ENCODE measurements at places on chromosomes 16 and 17. TPM values are rescaled to one million over a fixed set of nuclear protein-coding genes. Genes with fewer than 3 reads are reported as not detected.

Gene GP1BA
- not detected for polyA plus RNA-seq

Gene HS3ST6
- polyA plus RNA-seq = 0.03 TPM

Gene TMC8
- polyA plus RNA-seq = 0.15 TPM

Gene TBC1D3H
- polyA plus RNA-seq = not detected

DNA sequence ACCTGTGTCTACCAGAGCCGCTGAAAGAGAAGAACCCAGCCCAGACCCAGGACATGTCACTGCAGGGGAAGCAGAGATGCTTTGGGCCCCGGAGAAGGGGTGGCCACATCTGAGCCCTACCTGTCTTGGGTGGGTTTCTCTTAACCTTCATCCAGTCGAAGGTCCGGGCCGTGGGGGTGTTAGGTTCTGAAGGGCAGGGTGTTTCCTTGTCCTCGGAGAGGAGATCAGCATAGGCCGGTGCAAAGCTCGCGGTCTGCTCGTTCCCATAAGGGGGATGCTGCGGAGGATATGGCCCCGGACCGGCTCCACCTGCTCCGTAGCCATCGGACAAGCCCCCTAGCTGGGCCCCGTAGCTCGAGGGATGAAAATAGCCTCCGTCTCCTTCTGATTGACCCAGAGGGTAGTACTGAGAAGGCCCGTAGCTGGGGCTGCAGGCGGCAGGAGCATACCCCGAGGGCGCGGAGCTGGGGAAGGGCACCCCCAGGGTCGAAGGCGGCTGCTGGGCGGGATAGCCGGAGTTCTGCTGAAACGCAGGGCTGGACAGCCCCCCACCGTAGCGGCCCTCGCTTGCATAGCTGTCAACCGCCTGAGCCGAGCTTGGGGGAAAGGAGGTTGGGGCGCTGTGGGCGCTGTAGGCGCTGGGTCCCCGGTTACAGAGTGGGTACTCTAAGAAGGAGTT lies 464 bp downstream of the HOXB1 start:
- DNase-seq = no peak

DNA sequence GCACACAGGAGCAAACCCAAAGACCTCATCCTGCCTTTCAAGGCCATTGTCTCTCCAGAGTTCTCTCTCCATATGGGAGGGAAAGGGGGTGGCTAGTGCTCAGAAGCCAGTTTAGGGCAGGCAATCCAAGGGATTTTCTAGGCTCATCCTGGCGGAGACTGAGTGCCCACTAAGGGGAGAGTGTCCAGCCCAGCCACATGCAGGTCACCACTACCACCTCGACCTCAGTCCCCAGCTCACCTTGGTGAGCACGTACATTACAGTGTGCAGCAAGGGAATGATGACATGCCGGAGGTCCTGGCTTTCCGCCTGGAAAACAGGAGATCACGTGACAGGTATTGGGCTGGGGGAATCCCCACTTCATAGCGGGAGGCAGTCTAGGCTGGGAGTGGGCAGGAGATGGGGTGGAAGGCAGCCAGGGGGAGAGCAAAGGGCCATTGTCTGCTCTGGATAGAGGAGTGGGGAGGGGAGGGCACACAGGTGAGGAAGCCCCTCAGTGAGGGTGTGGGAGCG lies 29.9 kb downstream of the PIK3R6 start:
- no peak for DNase-seq

DNA sequence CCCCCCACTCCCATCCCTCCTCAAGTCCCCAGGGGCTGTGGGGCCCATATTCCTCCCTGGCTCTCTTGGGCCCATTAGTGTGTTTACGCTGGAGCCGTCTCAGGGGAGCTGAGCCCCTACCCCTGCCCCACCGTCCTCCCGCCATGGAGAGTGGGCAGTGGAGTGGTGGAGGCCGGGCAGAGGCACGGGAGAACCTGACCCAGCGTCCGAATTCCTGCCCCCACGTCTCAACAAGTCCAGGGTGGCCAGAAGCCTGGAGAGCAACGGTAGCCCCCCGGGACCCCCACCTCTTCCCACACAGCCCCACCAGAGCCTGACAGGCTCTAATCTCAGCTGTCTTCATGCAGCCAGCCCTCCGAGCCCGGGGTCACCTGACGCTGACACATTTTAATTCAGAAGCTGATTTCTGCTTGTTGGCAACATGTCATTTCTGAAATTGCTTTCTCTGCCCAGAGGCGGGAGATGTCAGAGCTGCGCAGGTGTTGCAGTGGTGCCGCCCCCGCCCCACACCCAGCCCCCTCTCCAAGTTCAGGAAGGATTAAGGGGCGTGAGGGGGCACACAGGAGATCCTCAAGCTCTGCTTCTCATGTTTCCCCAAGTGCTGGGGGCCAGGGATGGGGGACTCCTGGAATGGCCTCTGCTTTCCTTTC lies 32.6 kb downstream of the WNT9B start:
- no peak for DNase-seq

DNA sequence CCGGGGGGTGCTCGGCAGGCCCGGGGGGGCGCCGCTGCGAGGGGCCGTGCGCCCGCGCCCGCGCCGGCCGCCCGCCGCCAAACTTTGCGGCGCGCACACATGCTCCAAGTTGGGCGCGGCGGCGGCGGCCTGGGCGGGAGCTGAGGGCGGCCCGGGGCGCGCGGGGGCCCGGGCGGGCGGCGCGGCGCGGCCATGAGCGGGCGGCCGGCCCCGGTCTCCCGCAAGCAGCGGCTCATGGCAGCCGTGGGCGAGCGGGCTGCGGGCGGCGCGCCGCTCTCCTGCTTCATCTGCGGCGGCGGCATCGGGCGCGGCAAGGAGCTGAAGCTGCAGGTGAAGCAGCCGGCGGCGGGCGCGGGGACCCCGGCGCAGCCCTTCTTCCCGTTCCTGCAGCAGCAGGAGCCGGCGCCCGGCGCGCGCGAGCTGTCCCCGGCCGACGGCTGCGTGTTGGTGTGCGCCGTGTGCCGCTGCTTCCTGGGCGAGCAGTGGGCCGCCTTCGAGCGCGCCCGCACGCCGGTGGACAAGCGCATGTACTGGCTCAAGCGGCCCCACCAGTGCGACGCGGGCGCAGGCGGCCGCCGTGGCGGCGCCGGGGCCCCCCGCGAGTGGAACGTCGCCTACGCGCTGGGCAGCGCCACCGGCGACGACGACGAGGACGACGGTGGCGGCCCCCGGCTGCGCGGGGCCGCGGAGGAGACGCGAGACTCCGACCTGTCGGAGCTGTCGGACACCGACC lies 57.2 kb upstream of the CIBAR2 start:
- peak; percentile 70 for DNase-seq

DNA sequence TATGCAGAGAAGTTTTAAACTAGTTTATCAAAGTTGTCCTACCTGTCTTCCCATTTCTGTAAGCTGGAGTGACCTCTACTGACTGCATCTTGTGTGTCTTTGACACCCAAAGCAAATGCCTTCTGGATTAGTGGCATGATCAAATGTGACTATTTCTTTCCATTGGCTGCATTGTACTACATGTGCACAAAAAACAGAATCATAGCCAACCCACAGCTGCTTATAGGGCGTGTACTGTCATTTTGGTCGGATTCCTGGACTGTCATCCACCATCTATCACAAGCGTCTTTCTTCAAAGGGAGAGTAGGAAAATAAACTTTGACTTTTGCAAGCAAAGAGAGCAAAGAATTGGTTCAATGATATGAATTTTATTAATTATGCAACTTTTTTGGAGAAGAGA lies 310.6 kb downstream of the MAP2K6 start:
- DNase-seq = no peak

DNA sequence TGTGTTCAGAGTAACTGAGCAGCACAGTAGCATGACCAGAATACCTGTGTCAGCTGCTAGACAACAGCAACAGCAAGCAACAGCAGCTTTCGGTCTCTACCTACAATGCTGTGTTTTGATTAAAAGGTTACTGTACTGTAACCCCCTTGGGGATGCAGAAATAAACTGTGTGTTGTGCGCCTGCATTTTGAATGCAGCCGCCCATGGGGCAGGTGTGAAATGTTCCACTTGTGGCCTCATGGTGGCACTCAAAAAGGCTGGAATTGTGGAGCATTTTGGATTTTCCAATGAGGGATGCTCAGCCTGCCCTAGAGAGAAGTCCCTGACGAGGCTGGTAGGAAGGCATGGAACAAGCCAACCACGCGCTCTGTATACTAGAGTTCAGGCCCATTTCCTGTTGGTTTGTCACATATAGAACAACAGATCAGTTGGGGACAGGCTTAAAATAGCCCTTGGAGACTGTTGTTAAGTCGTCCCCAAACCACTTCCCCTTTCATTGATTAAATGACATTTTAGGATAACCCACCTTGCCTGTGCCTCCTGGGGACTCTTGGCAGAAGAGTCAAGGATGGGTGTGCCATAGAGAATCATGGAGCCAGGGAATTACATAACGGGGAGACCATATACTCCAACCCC lies 27.1 kb downstream of the SCPEP1 start:
- DNase-seq = no peak

- no peak for DNase-seq
Measured at GRCh38 chr16:200388-200787, 20.1 kb downstream of the HBQ1 start.

DNA sequence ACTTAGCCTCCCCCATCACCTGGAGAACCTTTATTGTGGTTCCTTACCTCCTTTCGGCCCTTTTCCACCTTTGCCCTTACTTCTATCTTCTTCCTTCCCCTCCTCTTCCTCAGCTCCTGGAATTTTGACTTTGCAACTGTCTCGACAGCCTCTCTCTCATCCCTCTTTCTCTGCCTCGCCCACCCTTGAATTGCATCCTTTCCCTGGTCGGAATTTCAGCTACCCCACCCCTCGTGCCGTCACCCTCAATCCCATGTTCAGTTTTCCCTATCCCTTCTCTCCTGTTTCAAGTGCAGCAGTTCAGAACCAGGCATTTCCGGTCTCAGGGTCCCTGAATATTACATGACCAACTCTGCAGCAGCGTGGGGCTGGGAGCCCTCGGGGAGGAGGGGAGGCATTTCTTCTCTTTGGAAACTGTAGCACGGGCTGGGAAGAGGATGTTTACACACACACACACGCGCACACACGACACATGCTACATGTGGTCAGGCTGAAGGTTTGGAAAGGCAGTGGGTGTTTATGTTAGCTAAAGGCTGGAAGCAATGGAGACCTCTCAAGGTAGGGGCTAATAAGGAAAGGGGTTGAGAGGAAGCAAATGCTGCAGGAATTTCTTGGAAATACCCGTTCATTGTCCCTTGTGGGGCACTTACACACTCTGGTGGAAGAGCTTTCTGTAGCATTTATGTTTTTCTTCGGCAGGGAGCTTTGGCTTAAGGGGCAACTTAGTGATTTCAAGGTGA lies 971 bp downstream of the MINK1 start:
- DNase-seq = peak; percentile 44

GRCh38 chr17:6380915-6381438 lies 53.9 kb downstream of the AIPL1 start:
- DNase-seq = no peak

DNA sequence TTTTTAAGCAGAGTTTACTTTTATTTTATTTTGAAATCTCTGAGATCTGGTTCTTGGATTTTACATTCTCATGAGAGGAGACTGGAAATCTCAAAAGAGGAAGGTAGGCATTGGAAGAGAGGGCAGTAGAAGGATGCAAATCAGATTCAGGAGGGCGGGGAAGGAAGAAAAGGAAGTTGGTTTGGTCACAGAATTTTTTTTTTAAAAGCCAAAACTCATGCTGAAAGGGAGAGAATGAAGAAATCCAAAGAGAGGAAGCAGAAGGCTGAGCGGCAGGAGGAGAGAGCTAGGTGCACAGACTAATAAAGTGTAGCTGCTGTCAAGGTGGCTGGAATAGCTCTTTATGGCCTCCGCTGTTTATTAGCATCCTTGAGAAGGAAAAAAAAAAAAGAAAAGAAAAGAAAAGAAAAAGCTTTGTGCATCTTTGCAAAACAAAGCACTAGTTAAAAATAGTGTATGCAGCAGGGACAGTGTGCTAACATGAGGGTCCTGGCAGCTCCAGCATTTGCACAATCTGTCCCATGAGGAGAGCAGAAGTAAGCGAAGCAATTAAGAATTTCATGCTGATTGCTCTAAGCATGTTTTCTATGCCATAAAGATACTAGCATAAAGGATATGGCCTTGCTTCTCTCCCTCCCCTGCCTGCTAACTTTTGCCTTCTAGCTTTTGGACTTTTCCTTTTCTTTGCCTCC lies 194.2 kb downstream of the ZFHX3 start:
- DNase-seq = no peak

DNA sequence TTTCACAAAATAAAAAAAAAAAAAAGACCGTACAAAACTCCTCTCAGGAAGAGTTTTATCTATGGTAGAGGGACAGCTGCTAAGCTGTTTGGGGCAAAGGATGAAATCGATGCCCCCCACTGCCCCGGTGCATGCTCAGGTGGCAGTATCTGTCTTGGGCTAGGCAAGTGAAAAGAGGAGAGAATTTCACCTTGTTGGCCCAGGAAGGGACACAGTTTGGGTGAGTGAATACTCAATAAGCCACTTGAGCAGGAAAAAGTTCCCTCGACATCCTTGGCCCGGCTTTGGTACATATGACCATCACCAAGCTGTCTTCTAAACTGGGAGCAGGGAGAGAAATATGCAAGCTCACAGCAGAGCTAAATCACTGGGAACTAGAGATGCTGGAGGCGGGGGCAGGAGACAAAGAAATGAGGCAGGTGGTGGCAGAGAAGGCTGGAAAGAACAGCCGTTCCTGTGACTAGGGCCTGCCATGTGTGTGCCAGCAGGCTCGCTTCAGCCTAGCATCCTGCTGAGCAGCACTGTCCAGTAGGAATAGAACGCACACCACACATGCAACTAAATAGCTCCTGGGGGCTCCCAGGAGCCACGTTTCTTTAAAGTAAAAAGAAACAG lies 8.2 kb upstream of the EIF1 start:
- no peak for DNase-seq

- no peak for DNase-seq
Measured at GRCh38 chr17:38706505-38707216, 1.6 kb downstream of the MLLT6 start.

DNA sequence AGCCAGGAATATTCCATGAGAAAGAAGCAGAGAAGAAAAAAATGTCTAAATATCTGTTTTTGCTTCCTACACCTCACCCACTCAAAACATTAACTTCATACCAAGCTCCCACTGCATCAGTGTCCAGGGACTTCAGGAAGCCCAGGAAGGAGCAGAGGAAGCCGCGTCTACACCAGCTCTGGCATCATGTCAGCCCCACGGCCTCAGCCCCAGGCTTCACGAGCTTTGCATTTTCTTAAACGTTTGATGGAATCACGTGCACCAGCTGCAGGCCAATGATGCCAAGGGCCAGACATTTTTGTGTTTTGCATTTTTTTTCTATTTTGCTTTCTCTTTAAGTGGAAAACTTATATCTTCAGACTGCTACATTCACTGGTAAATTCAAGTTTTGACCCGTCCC lies 48.6 kb downstream of the CDRT4 start:
- DNase-seq = no peak

GRCh38 chr16:58292886-58293285 lies 1.9 kb downstream of the PRSS54 start:
- no peak for DNase-seq

DNA sequence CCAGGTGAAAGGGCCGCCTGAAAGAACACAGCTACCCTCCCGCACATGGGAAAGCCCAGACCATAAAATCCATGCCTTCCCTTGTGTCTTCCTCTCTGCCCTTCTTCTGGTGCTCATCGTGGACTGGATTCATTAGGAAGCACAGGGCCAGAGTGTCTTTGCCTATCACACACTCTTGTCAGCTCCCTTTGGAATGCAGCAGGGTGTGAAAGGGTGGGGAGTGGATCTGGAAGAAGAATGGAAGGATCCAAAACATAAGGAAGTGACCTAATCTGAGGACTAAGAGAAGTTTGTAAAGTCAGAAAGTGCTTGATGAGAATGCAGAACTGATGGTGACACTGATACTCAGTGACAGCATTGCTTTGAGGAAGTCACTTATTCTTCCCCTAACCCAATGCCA lies 1147.3 kb upstream of the GOT2 start:
- DNase-seq = no peak

All from SK-N-SH (cell line).